ENCODE measurements at places on chromosomes 2 and 18. TPM values are rescaled to one million over a fixed set of nuclear protein-coding genes. Genes with fewer than 3 reads are reported as not detected.

- no peak for DNase-seq
Observed at GRCh38 chr2:138122891-138123290, 158.6 kb downstream of the HNMT start.

DNA sequence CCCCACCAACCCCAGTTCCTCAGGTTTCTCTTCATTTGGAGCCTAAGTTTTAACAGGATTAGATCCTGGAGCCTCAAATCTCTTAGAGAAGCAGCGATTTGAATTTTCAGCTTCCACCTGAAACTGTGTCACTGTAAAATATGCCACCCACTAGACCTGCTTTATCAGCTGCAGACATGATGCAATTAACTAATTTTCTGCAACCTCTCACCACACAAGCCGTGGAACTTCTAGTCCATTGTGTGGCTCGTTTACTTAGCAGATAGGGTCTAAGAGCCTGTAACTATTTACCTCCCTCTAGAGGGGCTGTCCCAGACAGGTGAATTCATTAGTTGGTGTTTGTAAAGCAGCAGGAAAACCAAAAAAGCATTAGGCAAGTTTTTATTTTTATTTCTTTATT, 31.6 kb upstream of the FZD5 start:
- DNase-seq = no peak

- DNase-seq = no peak
Observed at GRCh38 chr2:18975506-18976167, 382.8 kb downstream of the OSR1 start.

MCEE gene
- total RNA-seq = 16.0 TPM

GRCh38 chr2:225074366-225074765, 32.1 kb upstream of the DOCK10 start:
- no peak for DNase-seq

- DNase-seq = no peak
Observed at GRCh38 chr18:77107292-77107691, 25.3 kb downstream of the MBP start.

SLC16A14 gene
- 7.5 TPM for total RNA-seq

GRCh38 chr2:48934807-48935206, 179.3 kb upstream of the LHCGR start:
- no peak for DNase-seq

GRCh38 chr2:135276525-135276924, 224.4 kb downstream of the RAB3GAP1 start:
- DNase-seq = no peak

- DNase-seq = no peak
Observed at GRCh38 chr18:23690505-23691068, 1.3 kb downstream of the LAMA3 start.

GRCh38 chr2:177147093-177147694, 65.4 kb upstream of the HNRNPA3 start:
- no peak for DNase-seq

DNA sequence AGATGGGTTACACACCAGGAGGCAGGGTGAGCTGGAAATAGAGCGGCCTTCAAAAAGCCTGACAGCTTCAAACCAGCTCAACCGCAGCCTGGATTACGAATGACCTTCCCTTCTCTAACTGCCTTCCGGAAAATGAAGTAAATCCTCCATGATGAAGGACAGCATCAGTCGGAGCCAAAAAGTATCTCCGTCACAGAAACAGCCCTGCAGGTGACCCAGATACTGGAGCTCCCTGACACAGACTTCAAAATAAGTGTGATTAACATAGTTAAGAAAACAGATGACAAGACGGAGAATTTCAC, 10.3 kb upstream of the CIB4 start:
- DNase-seq = no peak

GPR155 gene
- 4.3 TPM for total RNA-seq

DNA sequence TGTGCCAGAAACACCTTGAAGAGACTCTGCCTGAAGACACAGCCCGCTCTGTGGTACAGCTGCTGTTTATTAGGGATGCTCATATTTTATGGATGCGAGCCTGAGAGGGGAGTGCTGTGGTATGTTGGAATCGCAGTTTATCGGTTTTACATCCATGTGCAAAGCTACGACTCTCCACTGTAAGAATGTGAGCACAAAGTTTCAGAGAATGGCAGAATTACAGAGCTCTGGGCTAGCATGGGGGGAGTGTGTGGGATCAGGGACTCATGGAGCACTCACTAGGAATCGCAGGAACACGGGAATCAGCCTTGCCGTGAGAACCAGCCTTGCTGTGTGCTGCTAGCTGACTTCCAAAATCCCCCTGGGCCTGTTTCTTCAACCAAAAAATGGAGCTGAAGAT, 199.9 kb downstream of the RNF144A start:
- no peak for DNase-seq

MEP1B gene
- total RNA-seq = 0.15 TPM

DNA sequence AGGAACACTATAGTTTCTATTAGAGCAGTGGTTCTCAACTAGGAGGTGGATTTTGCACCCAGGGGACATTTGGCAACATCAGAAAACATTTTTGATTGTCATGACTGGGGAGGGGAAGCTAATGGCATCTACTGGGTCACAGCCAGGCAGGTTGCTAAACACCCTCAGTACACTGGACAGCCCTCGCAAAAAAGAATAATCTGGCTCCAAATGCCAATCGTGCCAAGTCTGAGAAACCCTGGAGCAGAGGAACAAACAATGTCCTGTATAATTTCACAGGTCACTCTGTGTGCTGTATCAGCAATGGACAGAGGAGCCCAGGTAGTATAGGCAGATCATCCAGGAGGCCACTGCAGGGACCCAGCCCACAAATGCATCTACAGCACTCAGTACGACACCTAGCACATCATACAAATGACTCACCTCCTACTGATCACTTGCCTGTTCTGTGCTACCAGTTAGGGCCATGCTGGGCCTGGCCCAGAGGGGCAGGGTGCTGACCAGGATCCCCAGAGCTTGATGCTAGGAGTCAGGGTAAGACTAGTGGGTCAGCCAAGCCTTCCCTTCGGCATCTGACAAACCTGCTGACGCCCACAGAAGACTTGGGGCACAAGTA, 37.6 kb downstream of the SFXN5 start:
- no peak for DNase-seq

GRCh38 chr2:63378589-63378988, 209.7 kb downstream of the WDPCP start:
- DNase-seq = no peak

PJVK gene
- total RNA-seq = 5.2 TPM

- no peak for DNase-seq
Observed at GRCh38 chr2:10079266-10079869, 843 bp downstream of the CYS1 start.

GRCh38 chr2:150214626-150215025, 272.8 kb downstream of the RND3 start:
- DNase-seq = no peak

DNA sequence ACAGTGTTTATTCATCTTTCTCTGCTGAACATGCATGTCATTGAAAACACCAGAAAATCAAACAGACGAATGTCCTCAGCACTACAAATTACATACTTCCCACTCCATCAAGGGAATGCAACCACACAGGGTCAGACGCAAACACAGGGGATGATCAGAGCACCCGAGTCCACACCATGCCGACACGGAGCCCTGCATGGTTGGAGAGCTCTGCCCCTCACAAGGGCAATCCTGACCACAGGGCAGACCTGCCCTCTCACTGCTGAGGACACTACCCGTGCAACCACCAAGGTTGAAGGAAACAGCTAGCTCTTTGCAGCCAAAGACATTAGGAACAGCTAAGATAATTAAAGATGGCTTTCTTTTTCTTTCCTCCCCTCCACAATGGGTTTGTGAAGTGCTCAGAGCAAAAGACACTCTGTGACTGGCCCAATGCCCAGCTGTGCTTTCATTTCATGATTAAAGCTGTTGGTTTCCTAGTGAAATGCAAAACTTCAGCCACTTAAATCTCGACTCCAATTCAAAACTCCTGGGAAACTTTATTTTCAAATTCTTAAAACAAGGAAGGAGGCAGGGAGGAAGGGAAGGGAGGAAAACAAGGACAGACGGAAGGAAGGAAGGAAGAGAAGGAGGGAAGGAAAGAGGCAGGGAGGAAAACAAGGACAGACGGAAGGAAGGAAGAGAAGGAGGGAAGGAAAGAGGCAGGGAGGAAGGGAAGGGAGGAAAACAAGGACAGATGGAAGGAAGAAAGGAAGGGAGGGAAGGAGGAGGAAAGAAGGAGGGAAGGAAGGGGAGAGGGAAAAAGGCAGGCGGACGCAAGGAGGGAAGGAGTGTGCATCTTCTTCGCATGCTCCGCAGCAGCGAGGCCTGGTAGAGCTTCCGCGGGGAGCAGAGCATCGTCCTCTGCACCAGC, 65.8 kb downstream of the NDUFA10 start:
- DNase-seq = no peak

DNA sequence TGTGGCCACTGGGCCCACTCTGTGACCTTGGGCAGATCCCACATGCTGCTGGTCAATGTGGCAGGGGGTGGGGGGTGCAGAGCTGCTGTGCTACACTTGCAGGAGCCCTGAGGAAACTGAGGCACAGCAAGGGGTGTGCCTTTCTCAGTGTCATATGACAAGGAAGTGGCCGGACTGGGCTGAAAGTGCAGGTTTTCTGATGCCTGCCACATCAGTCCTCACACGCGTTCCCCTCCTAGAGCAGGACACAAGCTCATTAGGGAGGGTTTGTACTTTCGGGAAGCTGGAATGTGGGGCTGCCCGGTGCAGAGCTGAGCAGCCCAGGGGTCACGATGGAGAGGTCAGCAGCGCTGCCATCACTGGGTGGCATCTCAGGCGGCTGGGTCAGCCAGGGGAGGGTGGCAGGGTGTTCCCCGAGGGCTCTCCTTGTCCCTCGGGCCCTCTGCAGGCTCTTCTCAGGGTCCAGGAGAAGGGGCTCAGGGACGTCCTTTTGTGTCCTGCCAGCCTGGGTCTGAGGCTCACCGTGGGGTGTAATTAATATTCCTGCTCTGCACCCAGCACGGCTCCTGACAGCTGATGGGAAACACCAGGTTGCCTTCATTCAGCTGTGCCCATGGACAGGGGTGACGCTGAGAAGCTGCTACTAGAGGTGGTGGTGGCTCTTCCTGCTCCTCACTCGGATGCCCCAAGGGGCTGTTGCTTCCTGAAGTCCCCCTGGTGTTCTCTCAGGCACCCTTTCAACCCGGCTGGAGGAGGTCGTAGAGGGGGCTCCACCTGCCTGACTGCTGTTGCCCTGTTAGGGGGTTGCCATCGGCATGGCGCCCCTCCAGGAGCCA, 62.1 kb upstream of the HDAC4 start:
- DNase-seq = no peak

- DNase-seq = no peak
Observed at GRCh38 chr2:2014251-2014771, 270.0 kb upstream of the PXDN start.

- no peak for DNase-seq
Observed at GRCh38 chr2:5782103-5782502, 89.9 kb downstream of the SOX11 start.

DNA sequence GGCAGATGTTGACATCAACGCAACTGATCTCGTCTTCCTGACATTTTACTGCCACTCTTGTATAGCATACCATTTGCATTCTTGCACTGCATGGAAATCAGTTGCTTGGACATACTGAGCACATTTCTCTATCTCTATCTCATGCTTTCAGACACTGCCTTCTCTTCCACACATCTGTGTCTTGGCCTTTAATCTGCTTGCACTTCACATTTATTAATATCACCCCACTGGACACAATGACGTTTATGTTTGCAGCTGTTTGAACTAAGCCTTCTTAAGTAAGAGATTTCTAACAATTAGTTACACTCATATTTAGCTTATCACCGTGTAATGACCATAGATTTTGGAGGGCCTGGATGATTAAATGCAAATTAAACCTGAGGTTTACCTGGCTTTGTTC, 229.8 kb upstream of the CDH19 start:
- no peak for DNase-seq

FARP2 gene
- 34.4 TPM for total RNA-seq

SLC30A3 gene
- total RNA-seq = 0.33 TPM

Measured in breast epithelium (tissue), 4 donors.